ENCODE measurements at places on chromosomes 4 and X.
A peak's percentile ranks its signal among the peaks of the same experiment; 100 is the strongest.

DNA sequence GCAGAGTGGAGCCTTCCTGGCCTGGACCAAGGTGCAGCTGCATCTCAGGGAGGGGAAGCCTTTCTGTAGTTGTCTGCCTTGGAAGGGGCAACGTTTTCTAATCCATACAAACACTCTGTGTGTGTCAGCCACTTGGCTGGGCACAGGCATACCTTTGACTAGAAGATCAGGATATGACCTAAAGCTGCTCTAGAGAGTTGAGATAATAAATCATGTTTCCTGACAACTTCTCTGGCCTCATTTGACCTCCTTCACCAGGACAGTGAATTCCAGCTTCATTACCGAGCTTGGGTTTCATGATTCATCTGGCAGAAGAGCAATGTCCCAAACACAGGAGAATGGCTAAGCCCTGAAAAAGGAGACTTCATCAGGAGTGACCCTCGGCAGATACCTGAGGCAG is 89.6 kb upstream of the KIT start:
- H3K27ac ChIP-seq = no peak overlapping the region
- DNase-seq = no peak
- peaks cover 20% of the 10 kb centered on the region for H3K27me3 ChIP-seq
- no peak overlapping the region for H3K4me3 ChIP-seq

GRCh38 chrX:32842053-32842452 is 369.3 kb downstream of the DMD start:
- no peak for DNase-seq
- H3K4me3 ChIP-seq = no peak overlapping the region
- H3K36me3 ChIP-seq = no peaks in the 10 kb centered on the region
- no peaks in the 10 kb centered on the region for H3K27me3 ChIP-seq
- no peaks in the 10 kb centered on the region for H3K4me1 ChIP-seq

GRCh38 chr4:10033191-10033881 is 12.0 kb upstream of the SLC2A9 start:
- no peak for DNase-seq
- H3K36me3 ChIP-seq = peaks cover 10% of the 10 kb centered on the region
- no peaks in the 10 kb centered on the region for H3K27me3 ChIP-seq
- H3K27ac ChIP-seq = peak overlapping the region; percentile 69
- H3K4me3 ChIP-seq = no peak overlapping the region
- peaks cover 25% of the 10 kb centered on the region for H3K4me1 ChIP-seq

- peak overlapping the region; percentile 59 for H3K4me3 ChIP-seq
- H3K27ac ChIP-seq = peak overlapping the region; percentile 93
- peaks cover 49% of the 10 kb centered on the region for H3K4me1 ChIP-seq
- H3K36me3 ChIP-seq = peaks cover 6% of the 10 kb centered on the region
These were observed 67.1 kb upstream of the HS3ST1 start for GRCh38 chr4:11495818-11496217.

- H3K27ac ChIP-seq = no peak overlapping the region
- no peaks in the 10 kb centered on the region for H3K27me3 ChIP-seq
- no peaks in the 10 kb centered on the region for H3K4me1 ChIP-seq
- no peak for DNase-seq
These were observed 27.0 kb upstream of the TMEM131L start for GRCh38 chr4:153438916-153439756.

- H3K4me1 ChIP-seq = no peaks in the 10 kb centered on the region
- DNase-seq = no peak
- H3K27me3 ChIP-seq = no peaks in the 10 kb centered on the region
- H3K27ac ChIP-seq = no peak overlapping the region
- no peak overlapping the region for H3K4me3 ChIP-seq
These were observed 160.1 kb upstream of the MBNL3 start for GRCh38 chrX:132648895-132649294.
